ENCODE measurements at places on chromosomes 5 and 9.

DNA sequence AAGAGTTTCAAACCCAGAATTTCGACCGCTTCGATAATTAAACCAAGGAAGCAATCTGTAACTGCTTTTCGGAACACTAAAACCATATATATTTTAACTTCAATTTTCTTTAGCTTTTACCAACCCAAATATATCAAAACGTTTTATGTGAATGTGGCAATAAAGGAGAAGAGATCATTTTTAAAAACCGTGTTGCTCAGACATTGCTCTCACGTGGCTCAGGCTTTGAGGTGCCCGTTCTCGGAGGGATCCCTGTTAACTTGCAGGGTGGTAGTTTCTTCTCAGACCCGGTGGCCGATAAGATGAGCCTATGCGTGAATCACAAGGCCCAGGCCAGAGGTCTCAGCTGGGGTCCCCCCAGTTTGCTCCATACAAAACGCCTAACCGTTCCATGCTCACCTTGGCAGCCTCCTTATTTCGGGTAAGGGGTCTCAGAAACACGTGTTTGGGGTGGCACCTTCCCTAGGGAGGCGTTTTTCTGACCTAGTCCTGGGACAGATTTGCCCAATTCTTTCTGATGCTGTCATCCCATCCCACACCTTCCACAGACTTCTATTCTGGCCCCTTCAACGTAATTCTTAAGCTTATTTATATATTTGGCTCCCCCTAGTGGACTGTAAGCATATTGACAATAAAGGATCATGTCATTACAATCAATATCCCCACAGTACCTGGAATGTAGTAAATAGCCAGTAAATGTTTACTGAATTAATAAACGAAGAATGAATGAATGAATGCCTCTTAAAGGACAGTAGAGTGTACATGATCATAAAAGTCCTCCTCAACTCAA is 48.1 kb downstream of the THBS4 start:
- no peak for DNase-seq

DNA sequence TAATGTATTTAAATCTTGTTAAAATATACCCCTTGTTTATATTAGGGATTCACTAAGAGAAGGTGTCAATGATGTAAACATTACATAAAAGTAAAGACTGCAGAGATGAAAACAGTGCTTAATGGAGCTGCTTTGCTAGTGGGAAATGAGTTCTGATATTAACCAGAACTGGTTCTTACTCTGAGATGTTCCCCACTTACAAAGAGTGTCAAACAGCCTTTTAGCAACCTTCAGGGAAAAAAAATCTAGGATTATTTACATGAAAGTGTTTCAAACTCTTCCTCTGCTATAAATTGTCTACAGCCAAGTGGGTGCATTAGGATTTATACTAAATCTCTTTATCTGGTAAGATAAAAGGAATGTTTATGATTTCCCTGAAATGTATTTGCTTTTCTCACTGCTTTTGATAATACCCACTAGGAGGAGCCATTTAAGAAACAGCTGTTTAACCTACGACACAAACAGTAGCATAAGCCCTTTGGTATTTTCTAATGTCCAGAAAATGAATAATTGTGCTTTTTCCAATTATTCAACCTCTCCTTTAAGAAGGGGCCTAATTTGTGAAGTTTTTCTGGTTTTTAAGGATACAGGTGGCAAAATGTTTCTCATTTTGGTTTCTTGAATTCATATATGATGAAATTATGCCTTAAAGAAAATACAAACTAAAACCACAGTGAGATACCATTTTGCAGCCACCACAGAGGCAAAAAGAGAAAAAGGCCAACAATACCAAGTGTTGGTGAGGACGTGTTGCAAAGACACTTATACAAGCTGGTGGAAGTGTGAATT is 186.3 kb downstream of the TLE4 start:
- no peak for DNase-seq

DNA sequence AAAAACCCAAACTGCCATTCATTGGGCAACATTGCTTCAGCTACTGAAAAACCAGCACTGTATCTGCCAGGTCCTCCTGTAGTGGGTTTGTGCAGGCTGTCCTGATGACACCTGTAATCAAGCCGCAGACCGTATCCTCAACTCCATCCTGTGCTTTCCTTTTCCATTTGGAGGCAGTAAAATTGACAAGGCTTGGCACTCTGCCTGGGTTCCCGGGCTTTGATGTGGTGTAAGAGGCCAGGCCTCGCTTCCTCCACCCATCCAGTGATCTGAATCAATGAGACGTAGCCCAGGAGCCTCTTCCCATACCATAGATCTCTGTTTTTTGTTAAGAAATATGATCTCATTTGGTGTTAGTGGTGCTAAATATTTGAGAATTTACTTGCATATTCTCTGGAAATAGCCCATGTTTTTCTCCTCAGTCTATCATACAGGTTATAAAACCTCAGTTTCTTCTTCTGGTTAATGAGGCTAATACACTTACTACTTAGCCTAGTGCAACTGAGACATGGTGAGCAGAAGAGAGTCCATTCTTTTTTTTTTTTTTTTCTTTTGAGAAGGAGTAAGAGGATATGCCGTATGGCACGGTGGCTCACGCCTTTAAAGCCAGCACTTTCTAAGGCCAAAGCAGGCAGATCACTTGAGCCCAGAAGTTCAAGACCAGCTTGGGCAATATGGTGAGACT is 34.8 kb downstream of the LSM11 start:
- DNase-seq = no peak

DNA sequence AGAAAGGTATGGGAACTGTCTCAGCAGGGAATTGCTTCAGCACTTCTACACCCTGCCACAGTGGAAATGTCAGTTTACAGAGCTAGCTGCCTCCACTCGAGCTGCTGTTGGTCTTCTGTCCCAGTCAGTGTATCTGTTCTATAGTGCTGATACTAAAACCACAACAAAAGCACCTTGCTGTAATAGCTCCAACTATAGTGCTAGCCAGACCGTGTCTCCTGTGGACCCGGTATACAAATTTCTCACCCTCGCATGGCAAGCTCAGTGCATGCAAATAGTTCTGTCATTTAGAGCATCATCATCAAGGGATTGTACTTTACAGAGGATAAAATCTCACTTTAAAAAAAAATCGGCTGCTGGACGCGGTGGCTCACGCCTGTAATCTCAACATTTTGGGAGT is 51.5 kb upstream of the IQGAP2 start:
- DNase-seq = no peak

DNA sequence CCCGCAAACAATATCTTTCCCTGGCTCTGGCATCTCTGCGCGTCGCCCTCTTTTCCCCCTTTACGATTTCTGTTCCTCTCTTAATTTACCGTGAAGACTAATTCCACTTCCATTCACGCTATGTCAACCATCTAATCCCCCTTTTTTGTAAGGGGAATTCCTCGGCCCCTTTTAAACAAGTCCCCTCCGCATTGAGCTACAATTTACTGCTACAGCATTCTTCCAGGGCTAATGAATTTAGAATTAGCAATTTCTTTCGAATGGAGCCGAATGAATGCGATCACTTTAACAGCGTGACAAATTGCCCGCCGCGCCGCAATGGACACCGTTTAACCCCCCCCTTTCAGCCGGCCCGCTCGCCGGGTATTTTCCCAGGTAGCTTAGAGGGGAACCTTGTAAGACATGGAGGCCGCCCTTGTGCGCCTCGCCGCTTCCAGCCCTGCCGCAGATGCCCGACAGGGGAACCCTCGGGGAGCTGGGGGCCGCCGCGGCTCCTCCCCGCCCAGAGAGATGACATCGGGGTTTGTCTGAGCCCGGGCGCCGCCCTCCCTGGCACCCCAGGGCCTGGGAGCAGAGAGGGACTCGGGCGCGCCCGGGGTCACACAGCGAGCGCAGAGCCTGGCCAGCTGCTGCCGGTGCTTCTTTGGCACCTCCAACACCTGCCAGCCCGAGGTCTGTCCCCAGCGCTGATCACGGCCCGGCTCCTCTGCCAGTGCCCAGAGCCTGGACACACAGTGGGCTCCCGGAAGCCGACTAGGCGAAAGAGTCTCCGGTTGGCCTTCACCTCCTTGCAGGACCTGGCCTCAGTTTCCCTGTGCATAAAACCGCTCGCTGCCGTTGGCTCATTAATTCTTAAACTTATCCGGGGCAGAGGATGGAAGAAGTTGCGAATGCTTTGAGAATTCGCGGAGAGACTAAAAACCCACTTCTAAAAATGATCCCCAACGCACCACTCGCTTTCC is 1.3 kb downstream of the PRDM12 start:
- no peak for DNase-seq

GRCh38 chr5:102218159-102218558 is 77.9 kb downstream of the SLCO4C1 start:
- DNase-seq = no peak

DNA sequence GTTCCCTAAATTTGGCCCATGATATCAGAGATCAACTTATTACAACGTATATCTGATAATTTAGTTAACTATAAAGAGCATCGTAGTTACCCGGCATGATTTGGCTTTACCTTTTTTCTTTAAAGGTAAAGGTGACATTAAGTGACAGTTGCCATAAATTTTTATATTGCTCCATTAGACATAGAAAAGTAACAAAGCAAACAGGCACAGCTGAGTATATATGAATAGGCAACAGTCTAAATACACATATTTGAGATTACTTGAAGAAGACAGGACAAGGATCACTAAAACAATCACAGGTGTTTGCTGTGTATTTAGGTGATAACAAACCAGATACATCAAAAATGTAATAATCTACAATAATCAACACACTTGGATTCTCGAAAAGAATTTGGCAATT is 34.8 kb downstream of the RFX3 start:
- no peak for DNase-seq

GRCh38 chr5:9188956-9189355 is 356.9 kb downstream of the SEMA5A start:
- no peak for DNase-seq

DNA sequence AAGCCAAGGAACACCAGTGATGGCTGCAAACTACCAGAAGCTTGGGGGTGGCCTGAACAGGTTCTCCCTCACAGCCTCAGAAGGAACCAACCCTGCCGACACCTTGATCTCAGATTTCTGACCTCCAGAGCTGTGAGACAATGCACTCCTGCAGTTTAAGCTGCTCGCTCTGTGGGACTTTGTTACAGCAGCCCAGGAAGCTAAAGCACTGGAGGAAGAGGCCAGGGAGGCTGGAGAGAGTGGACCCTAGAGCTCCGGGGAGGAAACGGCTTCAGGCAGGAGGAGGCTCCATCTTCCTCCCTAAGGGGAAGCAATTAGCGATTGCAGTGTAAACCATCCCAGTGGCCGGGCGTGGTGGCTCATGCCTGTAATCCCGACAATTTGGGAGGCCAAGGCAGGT is 25.1 kb downstream of the BARX1 start:
- DNase-seq = no peak

- DNase-seq = no peak
Measured at GRCh38 chr9:104260004-104260403, 165.9 kb downstream of the SMC2 start.

GRCh38 chr5:71887680-71888079 is 168.6 kb downstream of the CARTPT start:
- no peak for DNase-seq

DNA sequence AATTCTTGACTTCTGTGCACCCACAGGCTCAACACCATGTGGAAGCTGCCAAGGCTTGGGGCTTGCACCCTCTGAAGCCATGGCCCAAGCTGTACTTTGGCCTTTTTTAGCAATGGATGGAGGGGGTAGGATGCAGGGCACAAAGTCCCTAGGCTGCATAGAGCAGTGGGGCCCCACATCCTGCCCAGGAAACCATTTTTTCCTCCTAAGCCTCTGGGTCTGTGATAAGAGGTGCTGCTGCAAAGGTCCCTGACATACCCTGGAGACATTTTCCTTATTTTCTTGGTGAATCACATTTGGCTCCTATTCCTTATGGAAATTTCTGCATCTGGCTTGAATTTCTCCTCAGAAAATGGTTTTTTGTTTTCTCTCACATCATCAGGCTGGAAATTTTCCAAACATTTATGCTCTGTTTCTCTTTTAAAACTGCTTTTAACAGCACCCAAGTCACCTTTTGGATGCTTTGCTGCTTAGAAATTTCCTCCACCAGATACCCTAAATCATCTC is 482.7 kb upstream of the TLE4 start:
- no peak for DNase-seq

DNA sequence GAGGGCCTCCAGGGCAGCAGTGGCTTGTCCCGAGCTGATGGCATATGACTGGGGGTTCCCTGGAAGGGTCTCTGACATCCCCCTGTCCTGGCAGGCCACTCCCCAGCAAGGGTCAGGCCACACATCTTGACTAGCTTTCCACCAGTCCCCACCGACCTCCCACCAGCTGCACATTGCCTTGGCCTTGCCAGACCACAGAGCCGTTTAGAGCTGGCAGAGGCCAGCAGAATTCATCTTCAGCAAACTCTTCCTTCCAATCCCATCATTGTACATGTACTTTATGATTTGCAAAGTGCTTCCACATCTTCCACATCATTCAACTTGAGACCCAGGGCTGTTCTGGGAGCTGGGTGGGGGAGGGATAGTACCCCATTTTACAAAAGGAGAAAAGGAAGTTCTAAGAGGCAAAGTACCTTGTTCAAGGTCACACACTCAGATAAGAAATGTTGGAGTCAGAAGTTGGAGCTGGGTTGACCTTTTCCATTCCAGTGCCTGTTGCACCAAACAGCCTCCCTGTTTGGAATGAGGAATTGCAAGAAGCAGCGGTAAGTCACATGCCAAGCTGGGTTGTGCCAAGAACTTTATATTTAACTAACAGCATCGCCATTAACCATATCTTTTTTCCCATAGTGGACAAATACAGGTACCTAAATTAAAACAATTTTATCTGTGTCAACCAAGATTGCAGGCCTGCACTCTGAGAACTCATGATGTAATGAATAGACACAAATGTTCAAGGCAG is 25.8 kb upstream of the COL15A1 start:
- DNase-seq = no peak

DNA sequence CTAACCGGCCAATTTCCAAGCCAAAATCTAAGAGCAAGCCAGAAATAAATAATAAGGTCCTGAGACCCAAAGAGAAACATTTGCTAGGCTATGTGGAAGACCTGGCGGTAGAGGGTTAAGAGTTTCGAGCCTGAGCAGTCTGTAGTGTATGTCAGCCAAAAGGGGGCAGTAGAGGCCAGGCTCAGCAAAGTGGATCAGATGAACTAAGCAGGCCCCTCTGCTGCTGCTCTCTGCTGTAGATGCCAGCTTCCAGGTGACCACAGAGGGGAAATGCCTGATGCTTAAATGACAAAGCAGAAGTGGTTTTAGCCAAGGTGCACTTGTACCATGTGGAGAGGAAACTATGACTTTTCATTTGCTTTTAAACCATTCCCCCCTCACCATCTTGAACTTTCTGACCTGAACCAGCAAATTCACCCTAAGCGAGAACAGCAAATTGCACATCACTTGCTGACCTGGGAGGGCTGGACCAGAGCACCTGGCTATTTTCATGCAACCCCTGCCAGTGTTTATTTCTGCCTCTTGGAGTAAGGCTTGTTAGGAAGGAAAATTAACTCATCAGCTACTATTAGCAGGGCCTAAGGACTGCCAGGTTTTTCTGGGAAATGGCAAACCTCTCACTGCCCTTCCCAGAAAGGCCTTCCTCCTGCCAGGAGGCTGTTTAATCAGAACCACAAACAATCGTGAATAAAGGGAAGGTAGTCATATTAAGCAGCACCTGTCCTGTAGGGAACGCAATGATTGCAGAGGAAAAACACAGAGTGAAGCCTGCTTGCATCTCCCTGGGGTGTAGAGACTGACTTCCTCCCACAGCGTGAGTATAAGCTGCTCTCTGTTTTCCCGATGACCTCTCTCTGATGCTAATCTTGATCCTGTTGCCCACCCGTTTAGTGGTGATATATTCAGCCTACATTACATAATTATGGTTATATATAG is 818.2 kb downstream of the TLR4 start:
- DNase-seq = no peak
